ENCODE measurements at places on chromosomes 3 and 15. TPM values are rescaled to one million over a fixed set of nuclear protein-coding genes. Genes with fewer than 3 reads are reported as not detected.

The SLC22A13 gene
- total RNA-seq, result 0.13 TPM

DNA sequence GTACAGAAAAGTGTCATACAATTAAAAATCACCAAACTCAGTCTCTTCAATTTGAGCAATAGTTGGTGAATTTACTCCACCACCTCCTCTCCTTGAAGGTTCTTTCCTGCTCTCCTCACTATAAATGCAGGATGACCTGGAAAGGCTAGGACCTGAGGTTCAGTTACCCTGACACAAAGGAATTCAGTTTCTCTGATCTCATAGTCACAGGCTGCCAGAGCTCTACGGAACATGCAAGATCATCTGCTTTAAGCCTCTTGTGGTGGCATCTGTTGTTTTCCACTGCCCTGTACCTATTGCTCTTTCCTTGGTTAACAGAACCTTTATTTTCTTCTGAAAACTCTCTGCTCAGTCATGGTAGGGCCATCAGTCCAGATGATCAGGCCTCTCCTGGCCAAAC, 4.9 kb upstream of the TP63 start:
- no peak overlapping the region for H3K27ac ChIP-seq
- H3K36me3 ChIP-seq, result no peaks in the 10 kb centered on the region
- no peaks in the 10 kb centered on the region for H3K4me1 ChIP-seq
- no peak for DNase-seq
- no peaks in the 10 kb centered on the region for H3K27me3 ChIP-seq

The TUSC7 gene
- not detected for total RNA-seq

DNA sequence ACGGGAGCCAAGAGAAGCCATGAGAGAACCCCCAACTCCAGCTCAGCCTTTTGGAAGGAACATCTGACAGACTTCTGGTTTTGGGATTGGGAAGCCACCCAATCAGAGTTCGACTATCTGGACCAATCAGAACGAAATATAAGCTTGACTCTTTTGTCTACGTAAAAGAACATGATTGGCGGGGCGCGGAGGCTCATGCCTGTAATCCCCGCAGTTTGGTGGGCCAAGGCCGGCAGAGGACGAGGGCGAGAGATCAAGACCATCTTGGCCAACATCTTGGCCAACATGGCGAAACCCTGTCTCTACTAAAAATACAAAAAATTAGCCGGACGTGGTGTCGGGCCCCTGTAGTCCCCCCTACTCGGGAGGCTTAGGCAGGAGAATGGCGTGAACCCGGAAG, 380.3 kb downstream of the TBL1XR1 start:
- DNase-seq, result no peak
- no peak overlapping the region for H3K4me3 ChIP-seq
- no peak overlapping the region for H3K27ac ChIP-seq
- no peaks in the 10 kb centered on the region for H3K36me3 ChIP-seq
- H3K4me1 ChIP-seq, result no peaks in the 10 kb centered on the region

The SCAMP5 gene
- total RNA-seq, result 33.5 TPM

The PYGO1 gene
- total RNA-seq, result 2.0 TPM

GRCh38 chr3:150072576-150072975, 101.9 kb upstream of the PFN2 start:
- no peak for DNase-seq
- no peaks in the 10 kb centered on the region for H3K27me3 ChIP-seq
- no peak overlapping the region for H3K27ac ChIP-seq
- no peaks in the 10 kb centered on the region for H3K36me3 ChIP-seq

DNA sequence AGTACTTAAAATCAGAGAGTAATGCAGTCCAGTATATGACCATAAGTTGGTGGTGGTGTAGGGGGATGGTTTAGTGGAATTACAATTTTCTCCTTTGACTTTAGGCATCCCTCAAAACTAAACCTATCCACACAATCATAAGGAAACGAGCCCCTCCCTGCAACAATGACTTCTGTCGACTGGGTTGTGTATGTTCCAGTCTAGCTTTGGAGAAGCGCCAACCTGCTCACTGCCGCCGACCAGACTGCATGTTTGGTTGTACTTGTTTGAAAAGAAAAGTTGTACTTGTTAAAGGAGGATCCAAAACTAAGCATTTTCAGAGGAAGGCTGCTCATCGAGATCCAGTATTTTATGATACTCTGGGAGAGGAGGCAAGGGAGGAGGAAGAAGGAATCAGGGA, 52.8 kb downstream of the MGA start:
- no peak overlapping the region for H3K4me3 ChIP-seq
- no peaks in the 10 kb centered on the region for H3K27me3 ChIP-seq
- no peak for DNase-seq
- peaks cover 58% of the 10 kb centered on the region for H3K36me3 ChIP-seq
- no peak overlapping the region for H3K27ac ChIP-seq

GRCh38 chr3:54067055-54067698, 55.2 kb upstream of the CACNA2D3 start:
- no peaks in the 10 kb centered on the region for H3K27me3 ChIP-seq
- H3K4me3 ChIP-seq, result no peak overlapping the region
- DNase-seq, result no peak
- H3K27ac ChIP-seq, result no peak overlapping the region
- H3K4me1 ChIP-seq, result no peaks in the 10 kb centered on the region
- H3K36me3 ChIP-seq, result no peaks in the 10 kb centered on the region

DNA sequence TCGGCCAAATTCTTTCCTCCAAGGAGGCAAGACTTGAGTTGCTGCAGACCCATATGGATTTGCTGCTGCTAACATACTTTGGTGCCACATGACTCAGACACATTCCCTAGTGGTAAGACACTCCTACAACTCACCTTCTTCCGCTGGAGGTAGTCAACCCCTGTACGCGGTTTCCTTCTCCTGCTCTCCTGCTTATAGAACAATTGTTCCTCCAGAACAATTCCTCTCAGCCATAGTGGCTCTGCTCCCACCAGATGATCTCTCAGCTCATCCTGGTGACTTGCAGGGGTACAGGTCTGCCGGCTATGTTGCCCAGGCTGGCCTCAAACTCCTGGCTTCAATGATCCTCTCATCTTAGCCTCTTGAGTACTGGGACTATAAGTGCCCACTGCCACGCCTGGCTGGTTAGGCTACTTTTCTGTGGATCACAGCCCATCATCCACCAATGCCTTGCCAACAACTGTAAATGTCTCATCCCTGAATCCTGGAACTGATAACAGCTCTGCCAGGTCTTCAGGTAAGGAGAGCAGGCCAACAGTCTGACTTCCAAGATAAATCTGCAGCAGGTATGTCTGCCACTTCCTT, 2.4 kb upstream of the CXCR6 start:
- no peak overlapping the region for H3K4me3 ChIP-seq
- H3K27ac ChIP-seq, result no peak overlapping the region
- H3K36me3 ChIP-seq, result peaks cover 5% of the 10 kb centered on the region
- no peaks in the 10 kb centered on the region for H3K27me3 ChIP-seq

The AADACL2 gene
- not detected for total RNA-seq

GRCh38 chr3:45109771-45110508, 36.2 kb downstream of the CDCP1 start:
- H3K4me1 ChIP-seq, result no peaks in the 10 kb centered on the region
- no peaks in the 10 kb centered on the region for H3K36me3 ChIP-seq
- no peak overlapping the region for H3K27ac ChIP-seq
- no peak overlapping the region for H3K4me3 ChIP-seq
- no peaks in the 10 kb centered on the region for H3K27me3 ChIP-seq

The FBXW12 gene
- total RNA-seq, result 0.55 TPM

- H3K4me1 ChIP-seq, result no peaks in the 10 kb centered on the region
- no peaks in the 10 kb centered on the region for H3K27me3 ChIP-seq
- DNase-seq, result no peak
Measured at GRCh38 chr15:63858881-63859280, 25.1 kb upstream of the HERC1 start.

GRCh38 chr15:101676921-101677329, 24.7 kb upstream of the TM2D3 start:
- DNase-seq, result no peak
- peaks cover 3% of the 10 kb centered on the region for H3K4me1 ChIP-seq
- peak overlapping the region; percentile 72 for H3K27ac ChIP-seq
- H3K27me3 ChIP-seq, result no peaks in the 10 kb centered on the region
- H3K4me3 ChIP-seq, result no peak overlapping the region

The ZIC4 gene
- total RNA-seq, result not detected

GRCh38 chr3:81716870-81717509, 44.5 kb downstream of the GBE1 start:
- no peaks in the 10 kb centered on the region for H3K27me3 ChIP-seq
- no peak for DNase-seq
- H3K4me1 ChIP-seq, result no peaks in the 10 kb centered on the region
- no peak overlapping the region for H3K27ac ChIP-seq
- H3K4me3 ChIP-seq, result no peak overlapping the region
- H3K36me3 ChIP-seq, result no peaks in the 10 kb centered on the region
